Activated T-helper 9 cell treated with anti-CD3 and anti-CD28 coated beads, Interleukin-2, amount 50 U/mL, for 16 hours (primary cell): ENCODE measurements at places on chromosomes 2 and 18.
A peak's percentile ranks its signal among the peaks of the same experiment; 100 is the strongest.

- DNase-seq: no peak
Measured at GRCh38 chr2:74991977-74992376, 33.5 kb downstream of the POLE4 start.

- DNase-seq: no peak
Measured at GRCh38 chr2:52698408-52698807, 1069.2 kb upstream of the CHAC2 start.

DNA sequence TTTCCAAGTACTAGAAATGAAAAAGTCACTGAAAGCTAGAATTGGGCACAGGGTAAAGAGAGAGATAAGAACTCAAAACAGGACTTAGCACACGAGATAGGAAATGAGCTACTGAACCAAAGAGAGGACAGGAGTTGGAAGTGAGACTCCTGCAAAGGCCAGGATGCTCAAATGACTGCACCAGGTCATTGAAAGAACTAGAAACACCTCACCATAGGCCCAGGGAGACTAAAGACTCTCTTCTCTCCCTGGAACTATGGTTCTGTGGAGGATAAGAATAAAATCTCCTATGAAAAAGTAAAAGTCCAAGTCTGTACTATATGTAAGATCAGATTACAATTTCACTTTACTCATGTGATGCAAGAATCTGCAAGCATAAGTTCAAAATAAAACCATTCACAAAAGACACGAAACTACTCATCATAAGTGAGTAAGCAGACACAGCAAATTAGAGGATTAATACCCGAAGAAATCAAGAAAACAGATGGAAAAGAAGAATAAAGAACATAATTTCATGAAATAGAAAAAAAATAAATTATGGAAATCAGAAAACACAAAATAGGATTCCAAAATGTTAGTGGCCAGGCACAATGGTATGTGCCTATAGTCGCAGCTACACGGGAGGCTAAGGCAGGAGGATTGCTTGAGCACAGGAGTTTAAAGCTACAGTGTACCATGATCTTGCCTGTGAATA lies 6.5 kb downstream of the NBAS start:
- no peak for DNase-seq

DNA sequence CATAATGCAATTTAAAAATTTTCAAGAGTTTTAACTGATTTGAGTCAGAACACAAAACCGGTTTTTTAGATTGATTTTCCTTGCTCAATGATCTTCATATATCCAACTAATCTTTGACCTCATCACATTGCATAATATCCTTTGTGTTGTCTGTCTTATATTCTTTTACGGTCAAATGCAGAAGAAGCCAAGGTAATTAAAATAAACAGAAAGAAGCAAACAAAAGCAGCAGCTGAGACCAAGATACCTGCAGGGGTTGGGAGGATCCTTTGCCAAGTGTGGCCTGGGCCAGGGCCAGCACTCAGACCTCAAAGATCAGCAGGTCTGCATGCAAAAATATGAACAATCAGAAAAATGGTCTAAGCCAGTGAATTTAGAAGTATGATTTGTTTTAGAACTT lies 428.9 kb upstream of the NETO1 start:
- no peak for DNase-seq

GRCh38 chr2:170929686-170930050 lies 615 bp downstream of the GORASP2 start:
- DNase-seq: peak; percentile 34
